ENCODE measurements at places on chromosomes 7 and 10.
A peak's percentile ranks its signal among the peaks of the same experiment; 100 is the strongest.

DNA sequence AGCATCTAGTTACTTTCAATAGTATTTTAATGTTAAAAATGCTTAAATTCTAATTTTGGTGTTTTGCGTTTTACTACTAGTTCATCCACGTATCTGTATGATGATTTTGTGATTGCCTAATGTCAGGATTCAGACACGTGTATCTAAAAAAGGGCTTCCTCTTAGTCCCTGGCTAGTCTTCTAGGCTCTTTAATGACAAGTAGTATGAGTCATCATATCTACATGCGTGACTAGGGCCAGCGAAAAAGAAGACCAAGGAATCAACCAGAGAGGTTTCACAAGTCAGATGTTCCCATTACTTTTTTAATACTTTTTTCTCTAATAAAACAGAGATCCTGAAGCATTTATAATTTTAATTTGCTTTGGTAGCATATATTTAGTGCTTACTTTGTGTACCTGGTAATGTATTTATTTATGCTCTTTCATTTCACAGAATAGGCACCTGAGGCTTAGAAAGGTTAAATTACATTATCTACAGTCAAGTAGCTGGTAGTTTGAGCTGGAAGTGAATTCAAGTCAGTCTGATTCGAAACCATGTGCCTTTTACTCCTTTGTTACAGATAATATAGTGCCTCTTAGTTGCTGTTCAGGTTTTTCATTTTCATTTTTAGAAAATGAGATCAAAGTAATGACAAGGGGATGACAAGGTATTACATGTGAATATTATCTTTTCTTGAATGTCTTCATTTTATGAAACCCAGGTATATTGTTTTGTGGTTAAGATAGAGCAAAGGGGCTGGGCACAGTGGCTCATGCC is 140.3 kb downstream of the FOXP2 start:
- no peak for DNase-seq

GRCh38 chr10:133336577-133337369 is at the start of gene CALY:
Gene CALY, minus strand, starts transcription at chr10:133336896. Its CDS starts 7,907 bp downstream, at chr10:133328989.
- peak; percentile 65 for DNase-seq

DNA sequence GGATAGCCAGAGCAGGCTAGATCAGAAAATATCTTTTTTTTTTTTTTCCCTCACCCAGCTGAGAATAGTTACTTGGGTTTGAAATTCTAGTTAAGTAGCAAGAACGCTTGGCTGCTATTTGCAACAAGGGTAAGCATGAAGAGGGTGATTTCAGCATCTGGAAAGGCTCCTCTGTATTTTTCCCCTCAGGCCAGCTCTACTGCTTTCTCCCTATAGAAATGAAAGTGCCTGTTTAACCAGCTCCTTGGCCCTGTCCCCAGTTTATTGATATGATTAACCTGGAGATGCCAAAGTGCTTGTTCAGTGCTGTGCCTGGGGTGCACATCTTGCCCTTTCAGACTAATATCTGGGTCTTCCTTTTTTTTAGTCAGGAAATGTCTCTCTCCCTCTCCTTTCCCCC is 37.1 kb downstream of the AP3M1 start:
- no peak for DNase-seq

GRCh38 chr7:7425321-7425720 is 110.4 kb downstream of the COL28A1 start:
- DNase-seq = no peak

DNA sequence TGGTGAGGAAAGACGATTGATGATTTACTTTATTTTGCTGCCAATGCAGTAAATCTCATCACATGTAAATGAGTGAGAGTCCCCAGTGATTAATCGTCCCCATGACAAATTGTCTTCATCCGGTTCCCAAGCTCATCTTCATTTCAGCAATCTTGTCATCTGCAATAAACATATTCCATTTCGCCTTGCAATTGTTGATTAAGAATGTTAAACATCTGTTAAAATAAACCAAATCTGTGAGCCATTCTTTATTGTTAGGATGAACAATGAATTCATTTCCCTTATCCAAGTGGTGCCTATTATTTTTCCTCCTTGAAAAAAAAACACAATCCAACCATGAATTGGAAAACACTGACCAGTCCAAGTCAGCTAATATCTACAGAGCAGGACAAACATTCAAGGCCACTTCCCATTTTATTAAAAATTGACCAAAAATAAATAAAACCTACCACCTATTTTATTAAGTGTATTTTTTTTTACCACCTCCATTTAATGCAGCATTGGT is 36.5 kb downstream of the NPS start:
- DNase-seq = no peak

DNA sequence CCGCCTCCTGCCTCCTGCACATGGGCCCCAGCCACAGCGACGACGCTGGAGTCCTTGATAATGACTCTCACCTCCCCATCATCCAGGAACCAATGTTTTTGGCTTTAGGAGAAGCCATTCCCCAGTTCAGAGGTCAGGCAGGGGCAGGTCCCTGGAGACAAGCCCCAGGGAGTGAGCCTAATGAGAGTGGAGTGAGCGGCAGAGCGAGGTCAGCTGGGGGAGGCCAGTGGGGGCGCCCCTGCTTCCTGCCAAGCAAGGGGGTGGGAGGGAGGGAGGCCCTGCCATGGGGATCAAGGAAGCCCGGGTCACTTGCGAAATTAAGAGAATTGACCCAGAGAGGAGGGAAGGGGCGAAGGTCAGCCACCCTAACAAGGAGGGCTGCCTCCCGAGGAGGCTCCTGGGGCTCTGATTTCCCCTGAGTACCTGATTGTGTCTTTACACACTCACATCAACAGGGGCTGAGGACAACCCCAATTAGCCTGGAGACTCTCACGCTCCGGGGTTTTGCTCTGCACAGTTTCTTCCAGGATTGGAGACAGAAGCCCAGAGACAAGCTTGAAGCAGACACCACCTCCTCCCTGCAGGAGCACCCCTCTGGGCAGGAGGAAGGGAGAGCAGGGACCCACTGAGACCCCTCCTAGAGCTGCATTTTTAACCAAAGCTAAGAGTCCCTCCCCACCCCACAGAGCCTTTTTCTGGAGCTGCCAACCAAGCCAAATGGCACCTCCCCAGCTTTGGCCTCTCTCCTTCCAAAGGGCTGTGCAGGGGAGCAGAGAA is 112.1 kb downstream of the COL13A1 start:
- no peak for DNase-seq

GRCh38 chr7:108290459-108291151 is 160.4 kb upstream of the LAMB4 start:
- DNase-seq = no peak

DNA sequence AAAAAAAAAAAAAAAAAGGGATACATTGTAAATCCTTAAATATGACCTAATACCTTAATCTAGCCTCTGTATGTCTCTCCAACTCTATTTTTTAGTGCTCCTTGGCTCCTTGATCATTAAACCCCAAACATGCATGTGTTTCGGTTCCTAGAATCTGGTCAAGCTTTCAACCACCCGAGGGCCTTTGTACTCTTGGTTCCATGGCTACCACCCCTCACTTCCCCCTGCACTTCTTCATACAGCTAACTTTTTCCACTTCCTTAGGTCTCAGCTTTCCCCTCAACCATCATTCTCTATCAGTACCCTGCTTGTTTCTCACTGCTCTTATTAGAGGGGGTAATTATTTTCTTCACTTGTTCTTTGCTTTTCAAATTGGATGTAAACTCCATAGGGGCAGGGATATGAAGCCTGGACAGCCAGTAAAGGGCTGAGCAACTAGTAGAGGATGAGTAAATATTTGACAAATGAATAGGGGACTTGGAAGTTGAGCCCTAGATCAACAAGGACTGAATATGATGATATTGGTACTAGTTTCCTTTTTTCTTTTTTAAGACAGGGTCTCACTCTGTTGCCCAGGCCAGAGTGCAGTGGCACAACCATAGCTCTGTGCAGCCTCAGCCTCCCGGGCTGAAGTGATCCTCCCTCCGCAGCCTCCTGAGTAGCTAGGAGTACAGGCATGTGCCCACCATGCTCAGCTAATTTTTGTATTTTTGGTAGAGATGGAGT is 4.3 kb upstream of the GDI2 start:
- no peak for DNase-seq

Measured in stimulated activated CD8-positive, alpha-beta memory T cell treated with anti-CD3 and anti-CD28 coated beads, Interleukin-12 subunit alpha, Interleukin-12 subunit beta, amount 100 ng/mL, for 4 hours (primary cell).